ENCODE measurements at places on chromosomes 11 and 22.
A peak's percentile ranks its signal among the peaks of the same experiment; 100 is the strongest.

GRCh38 chr11:69700278-69701140 is 3.3 kb downstream of the FGF19 start:
- no peak for DNase-seq

DNA sequence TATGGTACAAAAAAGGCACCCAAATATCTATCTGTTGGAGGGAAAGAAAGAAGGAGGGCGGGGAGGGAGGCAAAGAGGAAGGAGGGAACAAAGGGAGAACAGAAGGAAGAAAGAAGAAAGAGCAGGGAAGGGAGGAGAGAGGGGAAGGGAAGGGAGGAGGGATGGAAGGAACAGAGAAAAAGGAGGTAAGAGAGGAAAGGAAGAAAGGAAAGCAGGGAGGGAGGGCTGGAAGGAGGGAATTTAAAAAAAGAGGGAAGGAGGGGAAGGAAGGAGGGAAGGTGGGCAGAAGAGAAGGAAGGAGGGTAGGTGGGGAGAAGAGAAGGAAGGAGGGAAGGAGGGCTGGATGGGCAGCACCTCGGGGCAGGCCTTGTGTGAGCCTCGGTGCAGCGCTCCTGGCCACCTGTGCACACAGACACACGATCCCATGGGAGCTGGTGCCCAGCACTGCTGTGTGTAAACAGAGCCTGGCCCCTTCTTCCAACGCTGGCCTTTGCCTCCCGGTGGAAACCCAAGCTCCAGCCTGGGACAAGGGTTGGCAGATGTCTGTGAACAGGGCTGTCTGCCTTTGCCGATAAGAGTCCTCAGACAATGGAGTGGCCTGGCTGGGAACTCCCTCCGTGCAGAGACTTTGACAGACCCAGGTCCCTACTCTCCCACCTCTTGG is 23.2 kb downstream of the SMIM38 start:
- DNase-seq = no peak

GRCh38 chr11:47617417-47617809 is 23.2 kb upstream of the C1QTNF4 start:
- no peak for DNase-seq

DNA sequence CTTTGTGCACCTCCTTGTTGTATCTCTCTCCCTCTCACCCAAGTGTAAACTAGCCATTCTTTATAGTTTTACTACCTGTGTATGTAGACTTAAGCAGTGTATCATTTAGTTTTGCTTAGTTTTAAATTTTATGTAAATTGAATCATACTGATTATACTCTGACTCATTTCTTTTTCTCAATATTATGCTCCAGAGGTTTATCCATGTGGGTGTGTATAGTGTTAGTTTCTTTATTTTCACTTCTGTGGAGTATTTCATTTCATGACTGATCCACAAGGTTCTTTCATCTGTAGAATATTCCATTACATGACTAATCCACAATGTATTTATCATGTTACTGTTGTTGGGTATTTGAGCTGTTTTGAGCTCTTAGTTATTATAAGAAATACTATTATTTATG is 62.0 kb downstream of the CCDC34 start:
- DNase-seq = no peak

- peak; percentile 34 for DNase-seq
Measured at GRCh38 chr22:34946339-34946985, 119.5 kb upstream of the ISX start.

- DNase-seq = no peak
Measured at GRCh38 chr11:17855531-17856290, 121.1 kb downstream of the KCNC1 start.

GRCh38 chr11:132125988-132126871 is 755.8 kb downstream of the NTM start:
- DNase-seq = no peak

GRCh38 chr11:68855205-68855981 is 13.7 kb upstream of the CPT1A start:
- no peak for DNase-seq

GRCh38 chr11:80698637-80699036 is 1257.8 kb upstream of the TENM4 start:
- peak; percentile 20 for DNase-seq

GRCh38 chr11:62217191-62217748 is 8.8 kb downstream of the SCGB2A1 start:
- DNase-seq = no peak

DNA sequence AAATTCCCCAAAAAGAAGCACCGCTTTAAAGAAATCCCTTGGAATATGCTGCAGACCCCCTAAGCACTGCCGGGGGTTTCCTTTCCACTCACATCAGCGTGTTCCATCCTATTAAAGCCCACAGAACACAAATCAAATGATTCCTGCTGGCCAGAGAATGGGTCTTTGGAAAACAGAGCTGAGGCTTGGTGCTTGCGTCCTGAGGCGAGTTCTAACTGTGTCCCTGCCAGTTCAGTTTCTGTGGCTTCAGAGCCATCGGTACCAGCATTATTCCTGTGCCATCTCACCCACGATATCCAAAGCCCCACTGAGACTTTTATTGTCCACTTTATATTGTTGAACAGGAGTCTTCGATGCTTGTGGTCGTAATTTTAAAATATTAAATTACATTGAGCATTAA is 142.0 kb upstream of the SYT13 start:
- DNase-seq = no peak

Data from lower leg skin (tissue), 4 donors.